Activated T-cell treated with anti-CD3 and anti-CD28 coated beads, Interleukin-2, amount 50 U/mL, for 1 hour (primary cell): ENCODE measurements at places on chromosomes 4 and X.

- no peak for DNase-seq
Measured at GRCh38 chrX:11666952-11667685, 1.4 kb upstream of the ARHGAP6 start.

GRCh38 chrX:9591496-9591895 lies 126.6 kb downstream of the TBL1X start:
- DNase-seq = no peak

DNA sequence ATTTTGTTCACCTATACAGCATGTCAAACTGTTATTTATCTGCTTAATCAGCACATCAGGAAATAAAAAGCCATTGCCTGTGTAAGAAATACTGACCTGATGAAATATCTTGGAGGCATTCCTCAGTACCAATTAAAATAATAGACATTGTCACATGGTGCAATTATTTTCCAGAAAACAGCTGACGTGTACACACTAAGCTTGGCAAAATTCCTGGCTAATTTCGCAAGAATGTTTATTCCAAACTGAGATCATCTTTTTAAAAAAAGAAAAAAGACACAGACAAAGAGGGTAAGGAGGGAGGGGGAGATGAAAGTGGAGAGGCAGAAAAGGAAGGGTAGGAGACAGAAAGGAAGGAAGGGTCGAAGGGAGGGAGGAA lies 61.9 kb upstream of the NFKB1 start:
- no peak for DNase-seq

DNA sequence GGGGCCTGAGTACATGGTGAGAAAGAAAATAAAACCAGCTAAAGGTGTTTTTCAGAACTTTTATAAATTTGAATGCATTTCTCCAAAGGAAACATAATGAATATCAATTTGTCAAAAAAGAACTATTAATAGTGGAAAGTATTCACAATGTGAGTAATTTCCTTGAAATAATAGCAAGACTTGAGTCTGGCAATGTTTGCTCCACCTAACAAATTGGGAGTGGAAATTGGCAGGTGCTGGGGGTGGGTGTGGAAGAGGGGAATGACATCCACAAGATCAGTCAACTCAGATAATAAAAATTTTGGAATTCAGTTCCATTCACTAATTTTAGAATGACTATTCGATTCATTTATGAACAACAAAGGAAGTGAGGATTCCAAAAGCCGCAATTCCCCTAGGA lies 884.8 kb upstream of the SLIT2 start:
- no peak for DNase-seq

GRCh38 chrX:139967300-139967699 lies 2.0 kb upstream of the CXorf66 start:
- DNase-seq = no peak

GRCh38 chrX:139739138-139739537 lies 31.2 kb upstream of the MCF2 start:
- no peak for DNase-seq

DNA sequence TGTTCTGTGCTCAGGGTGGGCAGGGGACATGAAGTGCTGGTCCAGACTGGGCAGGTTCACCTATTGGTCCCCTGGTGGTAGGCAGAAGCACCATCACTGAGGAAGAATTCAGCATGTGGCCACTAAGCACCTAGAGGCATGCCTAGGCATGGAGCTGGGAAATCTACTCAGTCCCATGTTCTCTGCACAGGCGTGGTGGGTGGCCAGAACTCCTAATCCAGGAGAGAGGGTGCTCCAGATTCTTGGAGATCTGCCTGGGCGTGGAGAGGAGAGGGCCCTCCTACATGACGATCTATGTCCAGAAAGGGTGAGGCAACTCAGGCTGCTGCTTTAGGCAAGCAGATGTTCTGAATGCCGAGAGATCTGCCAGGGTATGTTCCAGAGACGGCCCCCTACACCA lies 44.6 kb upstream of the MAGEC2 start:
- no peak for DNase-seq

GRCh38 chr4:24094726-24095125 lies 204.9 kb upstream of the PPARGC1A start:
- DNase-seq = no peak

GRCh38 chrX:111868726-111869638 lies 7.0 kb upstream of the TRPC5OS start:
- no peak for DNase-seq
